Natural killer cell (primary cell): ENCODE measurements at places on chromosomes 6 and 20.

DNA sequence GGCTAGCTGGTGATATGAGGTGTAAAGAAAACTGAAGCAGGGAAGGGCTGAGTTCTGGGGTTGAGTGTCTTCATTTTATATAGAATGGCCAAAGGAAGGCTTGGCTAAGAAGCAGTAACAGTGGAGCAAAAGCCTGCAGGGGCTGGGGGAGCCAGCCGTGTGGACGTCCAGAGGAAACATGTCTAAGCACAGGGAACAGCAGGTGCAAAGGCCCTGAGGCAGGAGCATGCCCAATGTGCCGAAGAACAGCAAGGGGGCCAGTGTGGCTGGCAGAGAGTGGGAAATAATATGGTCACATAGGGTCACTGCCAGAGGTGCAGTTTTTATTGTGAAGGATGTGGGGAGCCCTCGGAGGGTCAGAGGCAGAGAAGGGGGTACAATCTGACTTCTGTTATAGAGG lies 60.5 kb upstream of the KCNG1 start:
- DNase-seq: no peak

DNA sequence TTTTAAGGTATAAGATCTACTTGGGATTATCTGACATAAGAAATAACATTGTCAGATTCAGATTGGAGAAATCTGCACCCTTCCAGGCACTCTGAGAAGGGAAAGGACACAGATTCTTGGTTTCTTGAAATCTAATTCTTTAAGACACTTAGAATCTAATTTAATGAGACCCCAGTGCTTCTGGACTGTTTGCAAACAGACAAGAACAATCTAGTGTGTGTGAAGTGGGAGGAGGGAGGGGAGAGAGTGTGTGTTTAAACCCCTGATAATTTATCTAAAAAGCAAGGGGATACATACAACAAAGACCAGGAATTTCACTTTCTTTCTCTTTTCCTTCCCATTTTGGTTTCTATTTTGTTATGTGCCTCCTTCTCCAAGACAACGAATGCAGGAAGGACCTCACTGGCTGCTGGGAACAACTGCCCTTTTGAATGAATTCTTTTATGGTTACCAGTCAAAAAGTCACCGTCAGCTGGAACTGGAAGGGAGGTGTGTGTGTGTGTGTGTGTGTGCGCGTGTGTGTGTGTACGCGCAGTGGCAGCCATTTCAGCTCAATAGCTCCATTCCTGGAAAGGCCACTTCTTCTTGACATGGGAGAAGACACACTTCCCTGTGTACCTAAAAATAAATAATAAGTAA lies 129.4 kb downstream of the BCAS1 start:
- no peak for DNase-seq

DNA sequence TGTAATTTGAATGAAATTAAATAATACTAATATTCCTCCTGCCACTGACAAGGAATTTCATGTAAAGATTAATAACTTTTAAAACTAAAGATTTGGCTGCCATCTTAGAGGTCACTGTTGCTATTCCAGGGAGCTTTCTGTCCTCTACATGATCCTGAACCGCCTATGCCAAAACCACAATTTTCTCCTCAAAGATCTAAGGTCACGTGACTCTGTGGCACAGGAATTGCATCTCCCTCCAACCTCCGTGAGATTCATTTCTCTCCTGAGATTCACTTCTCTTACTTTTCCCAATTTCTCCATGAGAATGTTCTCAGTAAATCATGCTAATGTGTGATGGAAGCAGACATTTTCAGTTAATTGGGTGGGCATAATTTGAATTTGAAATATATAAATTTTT lies 379.6 kb upstream of the TSHZ2 start:
- DNase-seq: no peak

DNA sequence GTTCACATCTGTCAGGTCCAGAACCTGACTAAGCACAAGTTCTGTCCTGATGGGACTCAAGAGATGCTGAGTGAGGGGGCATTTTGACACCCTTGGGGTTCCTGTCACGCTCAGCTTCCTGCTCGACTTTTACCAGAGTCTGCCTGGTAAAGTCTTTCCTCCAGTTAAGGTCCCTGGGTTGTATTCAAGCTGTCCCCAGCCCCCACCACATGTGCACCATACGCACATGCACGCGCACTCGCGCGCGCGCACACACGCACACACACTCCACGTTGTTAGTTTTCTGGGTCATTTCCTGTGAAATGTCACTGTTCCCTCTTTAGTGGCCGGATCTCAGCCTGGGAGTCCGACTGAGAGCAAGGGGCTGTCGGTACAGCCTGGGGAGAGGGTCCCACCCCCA lies 166.1 kb downstream of the GMPR start:
- DNase-seq: no peak

- no peak for DNase-seq
Observed at GRCh38 chr6:1840491-1841121, 230.9 kb downstream of the FOXC1 start.

GRCh38 chr6:118704915-118705314 lies 53.5 kb upstream of the CEP85L start:
- peak; percentile 29 for DNase-seq

- no peak for DNase-seq
Observed at GRCh38 chr20:46720776-46721425, 11.5 kb downstream of the SLC2A10 start.

GRCh38 chr6:136751522-136751956 lies 40.7 kb downstream of the MAP3K5 start:
- no peak for DNase-seq

- no peak for DNase-seq
Observed at GRCh38 chr20:23313271-23313670, 37.3 kb upstream of the NXT1 start.

DNA sequence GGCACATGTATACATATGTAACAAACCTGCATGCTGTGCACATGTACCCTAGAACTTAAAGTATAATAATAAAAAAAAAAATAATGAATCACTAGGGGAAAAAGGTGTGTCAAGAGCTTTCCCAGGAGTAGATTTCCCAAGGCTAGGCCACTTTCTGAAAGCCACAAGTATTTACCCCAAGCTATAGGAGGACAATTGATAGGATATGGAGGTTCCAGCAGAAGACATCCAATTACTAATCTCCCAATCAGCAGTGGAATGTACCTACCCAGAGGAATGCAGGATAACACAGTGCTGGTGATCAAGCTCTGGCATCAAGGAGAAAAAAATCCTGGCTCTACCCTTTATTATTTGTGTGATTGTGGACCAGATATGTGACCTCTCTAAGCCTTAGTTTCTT lies 562.7 kb downstream of the RFPL4B start:
- no peak for DNase-seq

GRCh38 chr6:128068119-128068479 lies 167.2 kb upstream of the THEMIS start:
- no peak for DNase-seq

- no peak for DNase-seq
Observed at GRCh38 chr6:125196613-125197012, 43.0 kb downstream of the TPD52L1 start.

- no peak for DNase-seq
Observed at GRCh38 chr20:16314748-16315159, 258.5 kb downstream of the KIF16B start.

DNA sequence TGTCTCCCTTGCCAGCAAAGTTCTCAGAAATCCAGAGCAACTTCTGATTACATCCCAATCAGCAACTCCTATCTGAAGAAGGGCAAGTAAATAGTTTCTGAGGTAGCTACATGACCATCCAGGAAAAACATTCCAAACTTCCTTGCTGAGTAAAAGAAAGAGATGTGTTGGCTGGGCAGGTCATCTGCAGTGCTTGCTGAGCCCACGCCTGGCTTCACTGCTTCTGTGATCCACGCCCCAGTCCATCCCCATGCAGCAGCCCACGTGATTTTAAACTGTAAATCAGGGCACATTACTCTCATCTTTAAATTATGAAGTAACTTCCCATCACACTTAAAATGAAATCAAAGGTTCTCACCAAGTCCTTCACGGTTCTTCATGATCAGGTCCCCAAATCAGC lies 603.6 kb downstream of the QKI start:
- DNase-seq: no peak

GRCh38 chr6:126784161-126784790 lies 334.2 kb upstream of the RSPO3 start:
- DNase-seq: no peak

GRCh38 chr6:26607434-26608230 lies 10.9 kb downstream of the ABT1 start:
- no peak for DNase-seq

DNA sequence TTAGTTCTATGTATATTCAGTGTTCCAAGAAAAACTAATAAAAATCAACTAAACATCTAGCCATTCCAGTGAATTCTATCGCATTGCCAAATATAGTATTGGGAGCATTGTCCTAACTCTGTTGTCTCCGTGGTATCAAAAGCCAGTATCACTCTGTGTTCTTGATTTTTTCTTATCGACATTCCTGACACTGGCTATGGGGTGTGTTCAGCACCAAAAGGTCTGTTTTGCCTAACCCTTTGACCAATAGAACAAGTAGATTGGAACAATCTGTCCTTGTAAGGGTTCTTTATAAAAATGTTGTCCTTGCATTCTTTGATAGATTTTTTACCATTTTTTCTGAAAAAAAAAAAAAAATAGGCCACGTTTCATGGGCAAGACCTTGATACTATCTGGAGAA lies 161.5 kb downstream of the TSHZ2 start:
- DNase-seq: no peak

GRCh38 chr6:72322771-72323170 lies 299.1 kb upstream of the KCNQ5 start:
- DNase-seq: no peak

DNA sequence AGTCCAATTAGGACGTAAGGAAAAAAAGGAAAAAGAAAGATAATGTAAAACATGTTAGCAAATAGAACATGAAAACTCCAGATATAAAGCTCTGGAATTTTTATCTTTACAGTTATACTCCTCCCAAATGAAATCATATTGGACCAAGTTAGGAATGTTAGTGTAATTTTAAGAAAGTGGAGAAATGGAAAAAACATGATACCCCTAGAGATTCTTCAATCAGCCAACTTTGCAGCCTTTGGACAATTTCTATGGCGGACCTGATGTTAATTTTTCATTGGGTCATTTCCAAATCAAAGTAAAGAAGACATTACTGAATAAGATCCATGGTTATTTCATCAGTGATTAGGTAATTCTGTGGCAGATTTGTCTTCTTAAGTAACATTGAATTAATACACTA lies 748.7 kb downstream of the RFPL4B start:
- DNase-seq: no peak

DNA sequence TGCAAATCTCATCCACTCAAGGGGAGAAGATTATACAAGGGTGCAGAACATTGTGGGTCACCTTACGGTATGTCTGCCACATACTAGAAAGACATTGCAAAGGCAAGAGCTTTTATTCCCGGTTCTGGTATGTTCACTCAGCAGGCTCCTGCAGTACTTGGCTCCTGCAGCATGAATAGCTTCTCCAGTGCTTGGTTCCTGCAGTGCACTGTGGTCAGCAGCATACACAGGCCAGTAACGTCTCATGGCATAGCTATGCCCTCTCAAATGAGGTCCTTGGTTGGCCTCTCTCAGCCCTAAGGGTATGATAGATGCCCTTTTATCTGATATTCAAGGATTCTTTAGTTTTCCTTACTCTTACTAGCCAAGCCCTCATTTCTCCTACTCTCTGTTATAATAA lies 12.6 kb downstream of the TCP11 start:
- no peak for DNase-seq

DNA sequence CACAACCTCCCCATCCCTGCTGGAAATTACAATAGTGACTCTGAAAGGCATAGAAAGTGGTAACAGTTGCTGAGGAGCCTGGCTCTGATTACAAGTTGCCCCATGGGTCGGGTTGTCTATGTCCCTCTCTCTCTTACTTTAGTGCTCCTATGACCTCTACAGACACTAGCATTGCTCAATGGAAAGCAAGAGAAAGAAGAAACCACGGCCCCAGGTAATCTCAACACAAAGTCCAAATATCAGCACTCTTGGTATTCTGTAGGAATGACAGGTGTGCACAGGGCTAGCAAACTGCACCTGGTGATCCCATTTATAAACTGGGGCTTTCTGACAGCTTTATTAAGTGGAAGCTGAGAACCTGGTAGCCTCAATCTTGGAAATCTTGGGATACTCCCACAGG lies 80.4 kb upstream of the EMILIN3 start:
- DNase-seq: no peak

GRCh38 chr6:28758046-28758817 lies 165.6 kb downstream of the TRIM27 start:
- no peak for DNase-seq

DNA sequence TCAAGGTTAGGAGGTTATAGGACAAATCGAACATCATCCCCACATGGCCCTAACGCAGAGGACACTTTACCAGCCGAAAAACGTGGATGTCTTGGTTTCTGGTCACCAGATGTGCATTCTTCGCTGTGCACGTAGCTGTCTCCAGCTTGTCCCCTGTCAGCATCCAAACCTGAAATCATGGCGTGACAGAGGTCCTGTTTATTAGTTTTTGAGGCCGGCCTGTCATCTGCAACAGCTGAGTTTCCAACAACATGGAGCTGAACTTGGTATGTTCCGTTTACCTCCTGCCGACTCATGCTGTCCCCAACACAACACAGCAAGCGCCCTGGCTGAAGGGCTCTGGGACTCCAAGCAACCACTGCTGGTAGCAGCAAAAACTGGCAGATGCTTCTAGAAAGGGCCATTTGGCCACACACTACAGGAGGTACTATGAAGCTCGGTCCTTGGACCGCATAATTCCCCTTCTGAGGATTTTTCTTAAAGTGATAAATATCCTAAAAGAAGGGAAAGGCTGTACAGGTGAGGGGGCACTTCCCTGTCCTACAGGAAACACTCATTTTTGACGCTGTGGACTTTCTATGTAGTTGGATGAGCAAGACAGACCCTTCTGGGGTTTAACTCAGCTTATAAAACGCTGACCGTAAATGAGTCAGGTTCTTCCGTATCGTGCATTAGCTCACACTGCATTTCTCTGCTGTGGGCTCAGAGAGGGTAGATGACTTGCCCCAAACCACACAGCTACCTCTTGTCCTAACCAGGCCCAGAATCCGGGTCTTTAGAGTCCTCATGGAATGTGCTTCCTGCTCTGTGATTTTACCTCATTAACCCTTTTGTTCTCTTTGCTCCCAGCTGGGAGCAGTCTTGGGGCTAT lies 79.7 kb upstream of the NFATC2 start:
- DNase-seq: no peak

DNA sequence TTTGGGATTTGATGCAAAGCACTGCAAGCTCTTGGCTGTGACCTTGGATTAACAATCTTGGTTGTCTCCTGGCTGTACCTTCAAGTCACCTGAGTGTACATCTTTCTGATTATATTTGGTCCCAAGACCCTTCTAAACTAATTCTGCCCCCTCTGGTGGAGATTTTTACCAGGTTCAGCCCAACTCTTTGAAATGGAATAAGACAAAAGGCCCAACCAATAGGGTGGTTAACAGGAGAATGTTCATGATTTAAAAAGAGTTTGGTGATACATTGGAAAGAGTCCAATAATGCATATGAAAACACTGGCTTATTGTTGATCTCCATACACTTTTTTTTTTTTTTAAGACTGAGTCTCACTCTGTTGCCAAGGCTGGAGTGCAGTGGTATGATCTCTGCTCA lies 77.5 kb upstream of the CD83 start:
- no peak for DNase-seq

- no peak for DNase-seq
Observed at GRCh38 chr6:135115834-135116233, 61.2 kb upstream of the HBS1L start.
